HS-27A (cell line): ENCODE measurements at places on chromosomes 12 and 14.

DNA sequence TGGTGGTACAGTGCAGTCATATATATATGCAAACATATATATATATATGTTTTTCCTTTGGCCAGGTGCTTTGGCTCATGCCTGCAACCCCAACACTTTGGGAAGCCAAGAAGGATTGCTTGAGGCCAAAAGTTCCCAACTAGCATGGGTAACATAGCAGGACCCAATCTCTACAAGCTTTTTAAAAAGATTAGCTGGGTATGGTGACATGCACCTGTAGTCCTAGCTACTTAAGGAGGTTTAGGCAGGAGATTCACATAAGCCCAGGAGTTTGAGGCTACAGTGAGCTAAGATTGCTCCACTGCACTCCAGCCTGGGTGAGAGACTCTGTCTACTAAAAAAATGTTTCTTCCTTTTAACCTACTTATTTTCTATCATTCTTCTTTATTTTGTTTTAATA, 10.2 kb downstream of the PZP start:
- no peak for DNase-seq

DNA sequence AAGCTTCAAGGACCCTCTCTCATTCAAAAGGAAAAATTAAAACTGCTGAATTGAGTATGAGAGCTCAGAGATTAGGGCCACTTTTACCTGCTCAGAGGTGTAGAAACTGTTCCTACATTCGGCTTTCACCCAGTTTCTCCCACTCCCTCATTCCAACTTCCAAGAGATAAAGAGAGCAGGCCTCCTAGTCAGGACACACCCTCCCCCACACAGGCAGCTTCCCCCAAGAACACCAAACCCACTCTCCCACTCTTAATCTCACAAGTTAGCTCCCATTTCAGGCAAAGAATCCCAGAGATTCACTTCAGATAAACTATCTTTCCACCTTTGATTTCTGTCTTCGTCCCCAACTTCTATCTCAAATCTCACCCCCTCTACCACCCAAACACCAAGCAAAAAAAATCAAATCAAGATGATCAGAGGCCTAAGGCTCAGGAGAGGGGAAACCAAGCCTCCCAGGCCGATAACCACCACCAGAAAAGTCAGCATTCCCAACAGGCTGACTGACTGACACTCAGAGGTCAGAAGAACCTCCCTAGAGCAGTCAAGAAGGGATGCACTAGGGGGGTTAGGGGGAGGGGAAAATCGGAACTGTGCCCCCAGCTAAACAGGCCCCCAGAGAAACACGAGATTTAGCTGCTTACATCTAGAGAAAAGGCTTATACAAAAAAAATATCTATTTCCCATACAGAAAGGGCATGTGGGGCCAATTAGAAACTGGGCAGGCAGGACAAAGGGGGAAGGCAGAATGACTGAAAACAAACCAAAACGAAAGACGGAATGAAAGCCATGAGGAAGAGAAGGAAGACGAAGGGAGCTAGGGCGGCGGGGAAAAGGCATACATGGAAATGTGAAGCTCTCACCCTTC, 13.2 kb upstream of the CDH24 start:
- no peak for DNase-seq

- DNase-seq, result no peak
Observed at GRCh38 chr12:3019005-3019680, 58.0 kb upstream of the TSPAN9 start.

- DNase-seq, result no peak
Observed at GRCh38 chr12:131242741-131243496, 289.2 kb downstream of the ADGRD1 start.

GRCh38 chr12:67531051-67531450, 117.5 kb upstream of the DYRK2 start:
- no peak for DNase-seq

- no peak for DNase-seq
Observed at GRCh38 chr14:74979442-74980397, 23.0 kb upstream of the EIF2B2 start.

DNA sequence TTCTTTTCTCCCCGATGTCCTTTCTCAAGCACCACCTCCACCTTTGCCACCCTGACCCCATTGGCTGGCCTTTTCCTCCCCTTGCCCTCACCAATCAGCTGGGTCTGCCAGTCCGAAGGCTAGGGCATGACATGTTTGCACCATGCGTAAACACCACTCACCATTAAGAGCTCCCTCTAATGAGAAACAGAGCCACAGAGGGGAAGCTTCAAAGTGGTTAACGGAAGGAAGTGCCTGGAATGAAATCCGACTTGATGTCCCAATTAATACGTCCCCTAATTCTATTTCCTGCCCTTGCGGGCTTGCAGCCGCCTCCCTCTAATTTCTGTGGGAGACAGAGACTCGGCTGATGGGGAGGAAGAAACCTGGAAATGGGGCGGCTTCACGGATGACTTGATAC, 318.5 kb upstream of the TBX3 start:
- no peak for DNase-seq

DNA sequence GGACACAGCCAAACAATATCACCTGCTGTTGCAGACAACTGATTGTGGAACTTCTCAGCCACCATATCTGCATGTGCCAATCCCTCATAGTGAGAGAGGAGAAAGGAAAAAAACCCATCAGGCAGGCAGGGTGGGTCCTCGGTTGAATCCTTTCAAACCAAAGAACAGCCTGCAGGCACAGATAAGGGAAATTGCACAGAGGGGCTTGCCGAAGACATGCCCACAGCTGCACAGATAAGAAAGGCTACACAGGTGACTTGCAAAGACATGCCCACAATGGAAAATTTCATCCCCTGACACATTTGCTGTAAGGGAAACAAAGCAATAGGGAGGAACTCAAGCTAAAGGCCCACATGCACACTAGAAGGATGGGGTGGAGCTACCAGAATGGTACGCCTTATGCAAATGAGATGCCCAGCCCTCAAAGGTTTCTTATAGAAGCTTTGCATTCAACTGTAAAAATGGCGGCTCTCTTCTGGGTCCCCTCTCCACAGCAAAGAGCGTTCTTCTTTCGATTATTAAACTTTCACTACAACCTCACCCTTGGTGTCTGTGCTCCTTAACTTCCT, 170.0 kb upstream of the TMPO start:
- no peak for DNase-seq

GRCh38 chr12:75979181-75979580, 52.4 kb downstream of the PHLDA1 start:
- DNase-seq, result peak; percentile 30

GRCh38 chr14:34363733-34364134, 98.3 kb downstream of the SPTSSA start:
- DNase-seq, result no peak

- no peak for DNase-seq
Observed at GRCh38 chr12:69698769-69699540, at the start of gene BEST3. BEST3 (minus strand) TSS chr12:69699303; CDS start chr12:69697798, 1,505 bp downstream.

- no peak for DNase-seq
Observed at GRCh38 chr12:123760267-123760938, 1.7 kb upstream of the DNAH10 start.

DNA sequence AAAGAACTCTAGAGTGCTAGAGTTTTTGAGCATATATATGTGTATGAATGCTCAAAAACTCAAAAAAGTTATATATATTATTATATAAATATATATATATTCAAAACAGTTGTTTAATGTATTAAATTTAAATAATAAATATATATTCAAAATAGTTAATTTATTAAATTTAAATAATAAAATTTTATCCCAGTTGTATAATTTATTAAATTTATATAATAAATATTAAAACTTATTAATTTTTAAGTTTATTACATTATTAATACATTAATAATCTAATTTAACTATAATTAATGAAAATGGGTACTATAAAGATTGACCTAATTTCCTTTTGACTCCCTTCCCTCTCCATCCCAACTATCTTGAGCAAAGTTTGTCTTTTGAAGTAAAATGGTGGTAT, 97.8 kb downstream of the RERG start:
- no peak for DNase-seq

DNA sequence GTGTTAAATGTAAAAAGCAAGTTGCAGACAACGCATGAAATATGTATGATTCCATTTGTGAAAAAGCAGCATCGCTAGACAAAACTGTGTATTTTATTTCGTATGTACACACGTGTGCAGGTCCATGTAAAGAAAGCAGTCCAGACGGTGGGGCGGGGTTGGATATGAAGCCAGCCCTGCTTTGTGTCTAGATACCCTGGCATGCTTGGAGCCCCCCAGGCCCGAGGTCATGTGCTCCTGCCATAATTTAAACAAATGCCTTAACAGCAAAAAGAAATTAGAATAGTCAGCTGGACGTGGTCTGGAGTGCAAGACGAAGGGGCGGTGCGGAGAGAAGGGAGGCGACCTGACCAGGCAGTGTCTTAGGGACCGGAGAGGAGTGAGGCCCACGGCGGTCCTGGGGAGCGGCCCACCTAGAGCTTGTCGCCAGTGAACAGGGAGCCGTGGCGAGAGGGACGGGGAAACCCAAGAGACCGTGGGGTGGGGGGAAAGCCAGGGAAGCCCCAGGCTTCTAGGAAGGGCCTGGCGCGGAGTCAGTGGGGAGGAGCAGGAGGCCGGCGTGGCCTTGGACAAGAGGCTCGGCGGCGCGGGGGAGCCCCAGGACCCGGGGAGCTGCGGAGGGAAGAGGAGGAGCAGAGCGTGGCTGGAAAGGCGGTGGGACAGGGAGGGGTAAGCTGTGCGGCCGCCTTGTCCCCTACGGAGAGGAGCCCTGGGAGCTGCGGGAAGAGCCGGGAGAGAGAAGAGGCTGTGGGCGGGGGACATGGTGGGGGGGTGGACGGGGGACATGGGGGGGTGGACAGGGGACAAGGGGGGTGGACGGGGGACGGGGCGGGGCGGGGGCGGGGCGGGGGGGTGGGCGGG, 118.5 kb upstream of the C14orf180 start:
- no peak for DNase-seq

GRCh38 chr12:131990066-131990979, 40.6 kb downstream of the EP400 start:
- DNase-seq, result no peak

DNA sequence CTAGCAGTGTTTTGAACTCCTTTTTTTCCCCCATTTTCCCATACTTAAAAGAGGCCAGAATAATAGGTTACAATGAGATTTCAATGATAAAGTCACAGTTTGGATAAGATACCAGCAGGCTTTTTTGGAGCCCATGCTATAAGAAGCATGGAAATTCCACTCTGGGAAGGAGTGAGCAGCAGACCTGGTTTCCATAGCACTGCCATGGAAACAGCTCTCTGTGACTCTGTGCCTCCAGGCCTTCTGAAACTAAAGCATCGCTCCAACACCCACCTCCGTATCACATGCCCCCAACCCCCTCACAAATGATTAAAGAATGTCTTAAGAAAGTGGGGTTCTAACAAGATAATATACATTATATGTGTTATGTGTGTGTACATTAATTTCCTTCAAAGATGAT, 165.0 kb downstream of the GRIN2B start:
- DNase-seq, result no peak

DNA sequence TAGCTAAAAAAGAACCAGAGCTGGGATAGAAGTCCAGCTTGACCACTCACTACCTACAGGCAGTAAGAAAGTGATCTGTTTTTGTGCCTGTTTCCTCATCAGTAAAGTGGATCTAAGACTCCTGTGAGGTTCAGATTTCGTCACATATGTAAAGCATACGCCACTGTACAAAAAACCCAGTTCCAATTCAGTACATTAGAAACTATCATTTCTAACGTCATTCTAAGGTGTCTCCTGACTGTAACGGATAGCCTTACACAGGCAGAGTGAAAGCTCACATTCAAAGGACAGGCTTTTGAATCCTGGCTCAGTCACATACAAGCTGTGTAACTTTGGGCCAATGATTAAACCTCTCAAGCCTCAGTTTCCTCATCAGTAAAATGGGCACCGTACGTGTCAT, 3.5 kb downstream of the SLC15A4 start:
- DNase-seq, result no peak

DNA sequence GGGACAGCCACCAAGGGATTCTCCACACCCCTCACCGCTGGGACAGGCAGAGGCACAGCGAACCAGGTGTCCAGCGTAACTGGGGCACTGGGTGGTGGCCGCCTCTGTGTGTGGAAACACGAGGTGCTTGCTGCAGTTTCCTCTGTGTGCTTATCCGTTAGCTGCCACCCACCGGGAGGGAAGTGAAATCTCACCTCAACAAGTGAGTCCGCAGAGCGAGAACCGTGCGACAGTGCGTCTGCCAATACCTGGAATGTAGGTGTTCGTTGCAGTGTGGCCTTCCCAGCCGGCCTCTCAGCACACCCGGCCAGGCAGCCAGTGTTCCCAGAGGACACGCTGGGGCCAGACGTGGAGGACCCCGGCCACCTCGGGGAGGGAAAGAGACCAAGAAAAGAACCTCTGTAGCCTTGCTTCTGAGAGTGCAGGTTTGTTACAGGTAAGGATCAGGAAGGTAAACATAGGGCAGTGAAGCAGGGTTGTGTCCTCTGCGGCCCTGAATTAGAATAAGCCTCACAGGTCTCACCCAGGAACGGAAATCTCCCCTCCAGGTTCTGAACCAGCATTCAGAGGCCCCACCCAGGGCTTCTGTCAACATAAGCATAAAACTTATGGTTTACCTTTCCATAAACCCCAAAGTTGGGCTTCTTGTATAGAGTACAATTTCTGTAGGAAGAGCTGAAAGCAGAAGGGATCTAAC, 1.5 kb downstream of the BCL2L14 start:
- no peak for DNase-seq

GRCh38 chr14:73753887-73754795, 40.0 kb upstream of the PNMA1 start:
- no peak for DNase-seq

DNA sequence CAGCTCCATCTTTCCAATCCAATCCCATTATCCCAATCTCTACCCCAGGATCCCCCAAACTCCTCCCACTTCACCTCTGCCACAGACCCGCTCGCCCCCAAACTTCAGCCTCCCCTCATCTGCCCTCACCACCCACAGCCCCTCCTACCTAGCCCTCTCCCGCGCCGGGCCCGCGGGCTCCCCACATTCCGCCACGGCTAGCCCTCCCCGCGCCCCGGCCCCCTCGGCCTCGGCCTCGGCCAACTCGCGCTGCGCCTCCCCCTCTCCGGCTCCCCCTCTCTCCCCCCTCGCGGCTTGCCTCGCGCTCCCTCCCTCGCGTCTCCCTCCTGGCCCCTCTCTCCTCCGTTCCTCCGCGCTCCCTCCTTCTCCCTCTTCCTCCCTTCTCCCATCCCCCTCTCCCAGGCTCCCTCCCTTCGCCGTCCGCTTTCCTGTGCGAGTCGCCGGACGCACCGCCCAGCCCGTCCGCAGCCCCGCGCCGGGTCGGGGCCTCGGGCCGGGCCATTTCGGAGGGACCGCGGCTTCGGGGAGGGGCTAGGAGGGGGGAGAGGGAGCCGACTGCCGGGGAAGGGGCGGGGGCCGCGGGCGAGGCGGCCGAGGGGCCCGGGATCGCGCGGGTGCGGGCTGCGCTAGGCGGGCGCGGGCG, at the start of gene ATN1:
Gene ATN1 (plus strand): TSS at position 581 of the 643 bp plus-strand sequence. CDS start 6,043 bp downstream, outside the sequence.
- DNase-seq, result peak; percentile 57

GRCh38 chr14:73393375-73393774, 65.0 kb downstream of the NUMB start:
- DNase-seq, result no peak

DNA sequence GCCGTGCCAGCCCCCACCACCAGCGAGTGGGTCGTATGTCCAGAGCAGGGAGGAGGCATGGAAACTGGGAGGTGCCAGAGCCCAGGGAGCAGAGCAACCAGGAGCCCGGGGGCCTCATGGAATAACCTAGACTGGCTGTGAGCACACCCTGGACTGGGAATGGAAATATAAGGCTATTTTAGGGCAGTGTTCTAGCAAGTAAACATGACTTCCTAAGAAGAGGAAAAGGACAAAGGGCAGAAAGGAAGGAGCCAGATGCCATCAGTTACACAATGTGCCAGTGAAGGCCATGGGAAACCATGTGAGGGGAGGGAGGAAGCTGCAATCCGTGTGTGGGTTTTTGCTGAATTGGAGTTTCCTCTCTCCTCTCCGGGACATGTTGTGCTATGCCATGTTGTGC, 18.7 kb upstream of the CPM start:
- no peak for DNase-seq

- no peak for DNase-seq
Observed at GRCh38 chr12:116343331-116343884, 65.9 kb upstream of the MED13L start.
